H9 (cell line): ENCODE measurements at places on chromosomes 12 and 14.

DNA sequence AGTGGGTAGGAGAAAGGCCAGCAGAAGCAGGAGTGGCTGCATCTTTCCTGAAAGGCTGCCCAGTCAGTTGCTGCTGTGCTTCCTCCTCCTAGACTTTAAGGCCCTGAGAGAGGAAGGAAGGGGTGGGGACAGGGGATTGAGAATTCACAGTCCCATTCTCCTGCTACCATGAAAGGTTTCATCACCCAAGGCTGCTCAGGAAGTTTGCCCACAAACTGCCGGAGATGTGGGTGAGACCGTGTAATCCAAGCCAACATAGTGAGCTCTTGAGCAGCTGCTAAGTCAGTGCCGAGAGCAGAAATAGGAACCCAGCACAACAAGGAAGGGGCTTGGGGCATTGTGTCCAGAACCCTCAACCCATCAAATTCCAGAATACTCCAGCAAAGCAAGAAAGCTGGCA is at the start of gene CTSG:
TSS of gene CTSG (minus strand) at position 69 of the 400 bp plus-strand sequence. CDS start at position 42, 27 bp downstream.
- DNase-seq: no peak

DNA sequence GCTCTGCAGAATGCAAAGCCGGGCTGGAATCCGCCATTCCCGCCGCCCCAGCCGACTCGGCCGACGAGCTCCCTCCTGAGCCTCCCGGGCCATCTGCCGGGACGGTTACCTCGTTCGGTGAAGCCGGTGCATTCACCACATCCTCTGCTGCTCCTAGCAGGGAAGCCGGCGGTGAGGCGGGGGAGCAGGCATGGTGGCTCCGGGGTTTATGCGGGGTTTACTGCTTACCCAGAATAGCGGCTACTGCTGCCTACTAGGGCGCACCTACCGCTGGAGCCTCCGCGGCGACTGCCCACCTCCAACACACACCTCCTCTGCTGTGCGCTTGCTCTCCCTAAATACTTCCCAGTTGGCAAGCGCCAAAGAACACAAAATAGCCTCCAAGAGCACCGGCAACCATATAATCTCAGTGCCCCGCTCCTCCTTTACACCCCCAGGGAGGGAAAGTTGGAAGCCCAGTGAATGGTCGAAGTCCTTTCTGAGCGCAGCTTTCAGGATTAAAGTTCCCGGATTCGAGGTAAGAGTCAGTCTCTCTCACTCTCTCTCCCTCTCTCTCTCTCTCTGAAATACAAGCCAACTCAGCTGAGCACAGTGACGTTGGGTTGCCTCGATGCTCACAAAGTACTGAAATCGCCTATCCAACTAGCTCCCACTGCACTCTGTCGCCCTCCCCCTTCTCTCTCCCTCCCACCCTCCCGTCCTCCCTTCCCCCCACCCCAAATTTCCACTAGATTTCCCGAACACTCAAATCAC is at the start of gene TBX5:
TSS of gene TBX5 (minus strand) at position 626 of the 753 bp plus-strand sequence. CDS start 2,246 bp downstream, outside the sequence.
- peak; percentile 67 for DNase-seq

- DNase-seq: peak; percentile 55
Observed at GRCh38 chr14:104973135-104973384, 5.1 kb downstream of the AHNAK2 start.

DNA sequence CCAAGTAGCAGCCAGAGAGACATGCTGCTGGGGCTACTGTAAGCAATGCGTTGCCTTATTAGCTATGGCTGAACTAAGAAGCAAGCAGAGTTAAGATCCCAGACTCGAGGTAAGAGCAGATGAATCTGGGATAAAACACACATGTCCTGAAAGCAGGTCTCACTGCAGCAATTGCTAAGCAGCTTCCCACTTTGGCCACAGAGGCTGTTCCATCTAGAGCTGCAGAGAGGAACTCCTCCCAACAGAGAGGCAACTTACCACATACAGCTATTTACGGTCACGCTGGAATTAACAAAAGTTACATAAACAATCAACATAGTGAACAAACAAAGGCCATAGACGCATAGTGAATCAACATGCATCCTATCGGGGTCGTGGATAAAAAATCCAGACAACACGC is 90.2 kb downstream of the KSR2 start:
- no peak for DNase-seq

- DNase-seq: peak; percentile 49
Observed at GRCh38 chr14:61925043-61925442, 162.8 kb downstream of the SNAPC1 start.

DNA sequence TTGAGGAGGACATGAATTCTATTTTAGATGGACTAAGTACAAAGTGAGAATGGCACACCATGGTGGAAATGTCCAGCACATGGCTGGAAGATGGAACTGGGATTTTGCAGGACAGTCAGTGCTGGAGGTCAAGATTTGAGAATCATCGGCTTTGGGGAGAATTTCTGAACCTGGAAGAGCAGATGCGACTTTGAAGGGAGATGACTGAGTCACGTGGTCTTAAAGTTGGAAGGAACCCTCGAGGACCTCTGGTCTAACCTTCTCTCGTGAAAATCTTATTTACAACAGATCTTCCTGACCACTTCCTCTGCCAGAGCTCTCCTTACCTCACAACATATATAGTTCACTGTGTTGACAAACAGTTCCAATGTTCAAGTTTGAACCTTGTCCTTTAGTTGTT is 415.4 kb downstream of the ATP23 start:
- DNase-seq: no peak

DNA sequence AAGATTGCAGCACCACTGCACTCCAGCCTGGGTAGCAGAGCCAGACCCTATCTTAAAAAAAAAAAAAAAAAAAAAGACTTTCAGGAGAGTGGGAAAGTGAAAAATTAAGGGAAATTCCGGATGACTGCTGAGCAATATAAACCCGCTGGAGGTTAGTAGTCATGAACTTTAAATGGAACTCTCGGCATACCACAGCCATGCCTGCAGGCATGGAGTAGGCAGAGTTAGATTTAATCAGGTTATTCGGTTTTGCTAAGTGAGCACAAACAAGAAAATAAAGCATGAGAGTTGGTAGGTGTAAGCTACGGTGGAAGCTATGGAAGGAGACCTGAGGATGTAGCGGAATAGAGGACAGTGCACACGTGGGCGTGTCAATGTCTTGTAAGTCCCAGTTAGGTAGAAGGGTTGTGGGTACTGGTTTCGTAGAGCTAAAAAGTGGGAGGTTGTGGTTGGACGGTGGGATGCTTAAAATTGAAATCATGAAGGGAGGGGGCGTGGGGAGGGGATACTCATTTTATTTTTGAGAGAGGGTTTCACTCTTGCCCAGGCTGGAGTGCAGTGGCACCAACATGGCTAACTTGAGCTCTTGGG is 11.8 kb upstream of the TUBA1C start:
- no peak for DNase-seq

GRCh38 chr12:108234158-108234557 is 105.0 kb downstream of the CMKLR1 start:
- DNase-seq: no peak

GRCh38 chr14:88477513-88478250 is 77.1 kb downstream of the PTPN21 start:
- DNase-seq: no peak

- DNase-seq: no peak
Observed at GRCh38 chr14:52701223-52701622, 5.8 kb upstream of the PSMC6 start.

DNA sequence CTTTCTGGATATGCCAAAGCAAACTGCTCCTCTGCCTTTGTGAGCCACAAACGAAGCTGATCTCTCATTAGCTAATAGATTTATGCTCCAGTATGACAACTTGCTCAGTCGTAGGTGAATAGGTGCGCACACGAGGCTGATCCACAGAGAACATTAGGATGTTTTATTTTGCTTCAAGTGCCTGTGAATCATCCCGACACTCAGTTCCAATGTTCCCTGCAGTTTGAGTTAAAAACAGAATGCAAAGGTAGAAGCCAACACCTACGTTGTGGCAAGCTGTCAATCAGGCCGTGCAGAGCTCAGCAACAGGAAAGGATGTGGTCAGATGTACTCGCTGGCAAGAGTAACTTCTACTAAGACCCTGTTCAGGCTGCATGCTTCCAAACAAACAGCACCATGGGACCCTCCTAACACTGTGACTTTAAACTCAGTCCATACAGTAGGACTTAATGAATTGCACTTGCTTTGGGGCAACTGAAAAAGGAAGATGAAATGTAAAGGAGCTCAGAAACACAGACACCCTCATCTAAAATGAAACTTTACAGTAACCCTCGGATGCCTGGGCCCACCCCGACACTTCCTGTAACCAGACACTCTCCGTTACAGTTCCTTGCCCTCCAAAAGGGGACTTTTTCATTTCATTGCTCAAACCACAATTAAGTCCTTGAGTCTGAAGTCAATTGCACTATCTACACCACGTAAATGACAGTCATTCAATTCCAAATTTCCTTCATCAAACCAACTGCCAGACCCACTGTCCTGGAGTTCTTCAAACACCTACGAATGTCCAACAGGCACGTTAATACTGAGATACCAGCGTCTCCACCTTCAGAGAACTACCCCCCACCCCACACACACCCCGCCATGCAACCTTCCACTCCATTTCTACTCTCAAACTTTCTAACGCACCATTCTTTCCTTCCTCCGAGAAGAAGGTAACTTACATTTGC is 1.6 kb downstream of the CCDC88C start:
- DNase-seq: no peak

GRCh38 chr14:67919259-67920032 is 99.9 kb downstream of the RAD51B start:
- DNase-seq: no peak

- DNase-seq: peak; percentile 51
Observed at GRCh38 chr12:96194971-96195844, 1.0 kb downstream of the ELK3 start.

DNA sequence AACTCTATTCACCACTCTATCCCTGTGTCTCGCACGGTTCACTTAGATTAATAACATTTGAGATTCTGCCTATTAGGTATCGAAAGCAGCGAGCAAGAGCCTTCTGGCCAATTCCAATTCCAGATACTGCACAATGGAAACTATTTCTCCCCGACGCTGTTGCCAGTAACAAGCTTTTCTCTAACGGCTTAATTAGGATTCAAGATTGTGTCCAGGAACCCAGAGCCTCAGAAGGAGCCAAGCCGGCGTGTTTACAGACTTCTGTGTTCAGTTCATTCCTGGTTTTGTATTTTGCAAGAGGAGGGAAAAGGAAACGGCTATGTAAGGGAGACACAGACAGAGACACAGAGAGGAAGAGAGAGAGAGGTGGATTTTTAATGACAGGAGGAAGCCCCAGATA is 185.6 kb downstream of the DICER1 start:
- no peak for DNase-seq

- DNase-seq: no peak
Observed at GRCh38 chr12:74431801-74432200, 105.8 kb upstream of the ATXN7L3B start.

GRCh38 chr14:102362084-102362483 is 606 bp downstream of the CINP start:
- no peak for DNase-seq

DNA sequence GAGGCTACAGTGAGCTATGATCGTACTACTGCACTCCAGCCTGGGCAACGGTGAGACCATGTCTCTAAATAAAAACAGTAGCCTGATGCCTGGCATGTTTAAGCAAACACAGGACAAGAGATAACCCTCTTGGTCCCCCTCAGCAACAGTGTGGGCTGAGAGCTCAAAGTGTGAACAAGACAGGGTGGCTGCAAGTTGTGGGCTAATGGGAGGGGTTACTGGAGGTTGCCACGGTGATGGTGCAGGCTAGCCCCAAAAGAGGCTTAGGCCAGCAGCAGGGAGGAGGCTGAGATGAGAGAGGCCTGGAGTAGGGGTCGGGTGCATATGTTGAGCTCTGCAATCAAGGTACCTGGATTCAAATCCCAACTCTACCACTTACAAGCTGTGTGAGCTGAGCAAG is 3.4 kb upstream of the LGMN start:
- no peak for DNase-seq

DNA sequence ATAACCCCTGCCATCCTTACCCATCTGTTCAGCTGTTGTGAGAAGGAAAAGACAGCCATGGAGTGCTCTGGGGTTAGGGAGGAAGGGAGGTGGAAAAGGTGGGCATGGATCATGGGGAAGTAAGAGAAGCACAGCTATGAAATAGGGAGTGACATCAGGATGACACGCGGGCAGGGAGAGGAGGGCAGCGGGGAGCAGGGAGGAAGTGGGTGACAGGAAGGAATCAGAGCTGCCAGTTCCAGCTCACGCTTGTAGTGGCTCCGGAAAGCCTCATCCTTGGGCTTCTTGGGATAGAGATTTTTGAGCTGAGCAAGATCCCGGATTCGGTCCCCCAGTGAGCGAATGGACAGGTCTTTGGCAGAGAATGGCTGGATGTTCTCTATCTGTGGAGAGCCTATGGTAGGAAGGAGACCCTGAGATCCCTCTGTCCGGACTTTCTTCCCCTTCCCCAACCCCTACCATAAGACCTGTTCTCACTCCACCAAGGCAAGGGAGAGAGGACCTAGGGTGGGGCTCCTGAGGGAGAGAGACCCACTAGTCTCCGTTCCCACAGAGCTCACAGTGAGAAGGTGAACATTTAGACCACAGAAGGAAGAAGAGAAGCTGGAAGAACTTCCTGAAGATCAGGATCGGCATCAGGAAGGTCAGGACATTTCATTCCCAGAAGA is 10.3 kb downstream of the NAB2 start:
- no peak for DNase-seq

- no peak for DNase-seq
Observed at GRCh38 chr12:79563021-79563740, 127.6 kb downstream of the PAWR start.

DNA sequence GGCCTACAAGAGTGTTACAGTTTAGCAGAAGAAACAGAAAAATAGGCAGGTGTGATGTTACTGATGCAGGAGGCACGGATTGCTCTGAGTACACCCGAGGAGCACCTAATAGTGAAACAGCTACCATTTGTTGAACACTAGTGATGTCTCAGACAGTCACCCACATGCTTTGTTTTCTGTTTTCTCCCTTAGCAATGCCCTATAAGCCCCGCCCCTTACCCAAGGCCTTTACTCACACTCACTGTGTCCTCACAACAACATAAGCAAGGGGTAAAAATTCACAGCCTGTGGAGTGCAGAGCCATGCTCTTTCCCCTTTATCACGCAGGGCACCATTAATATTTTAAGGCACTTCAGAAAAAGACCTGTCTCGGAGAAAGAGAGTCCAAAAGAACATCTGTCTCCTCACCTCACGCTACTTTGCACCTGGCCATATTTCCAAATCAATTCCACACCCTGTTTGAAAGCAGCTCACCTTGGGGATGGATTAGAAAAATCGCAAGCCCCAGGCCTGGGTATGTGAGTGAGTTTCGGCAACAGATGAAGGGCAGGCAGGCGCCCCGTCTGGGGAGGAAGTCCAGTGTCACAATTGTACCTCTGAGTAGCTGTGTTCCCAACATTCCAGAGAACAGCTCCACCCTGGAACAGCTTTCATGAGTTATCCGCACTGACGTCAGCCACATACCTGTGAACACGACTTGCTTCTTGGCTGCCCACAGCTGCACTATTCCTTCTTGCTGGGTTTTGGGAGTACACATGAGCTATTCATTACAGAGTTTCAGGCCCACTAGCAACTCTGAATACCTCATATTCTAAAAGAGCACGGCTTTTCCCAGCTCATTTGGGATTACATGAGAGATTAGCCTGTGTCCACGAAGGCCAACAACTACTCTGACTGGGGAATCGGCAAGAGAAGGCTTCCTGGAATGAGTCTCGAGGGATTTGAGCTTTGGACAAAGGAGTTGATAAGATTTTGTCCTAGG is 26.0 kb downstream of the MAPK1IP1L start:
- DNase-seq: no peak
